PC-3 (cell line): ENCODE measurements at places on chromosomes 7 and 10. TPM values are rescaled to one million over a fixed set of nuclear protein-coding genes. Genes with fewer than 3 reads are reported as not detected.

DEPP1 gene
- total RNA-seq, result 8.0 and 9.0 TPM in 2 replicates

ATP6V1F gene
- total RNA-seq, result 129 and 131 TPM in 2 replicates

FAM200A gene
- 2.2 and 3.8 TPM in 2 replicates for total RNA-seq

TRIM50 gene
- total RNA-seq, result not detected in 2 replicates
